ENCODE measurements at places on chromosomes 11 and 22.

DNA sequence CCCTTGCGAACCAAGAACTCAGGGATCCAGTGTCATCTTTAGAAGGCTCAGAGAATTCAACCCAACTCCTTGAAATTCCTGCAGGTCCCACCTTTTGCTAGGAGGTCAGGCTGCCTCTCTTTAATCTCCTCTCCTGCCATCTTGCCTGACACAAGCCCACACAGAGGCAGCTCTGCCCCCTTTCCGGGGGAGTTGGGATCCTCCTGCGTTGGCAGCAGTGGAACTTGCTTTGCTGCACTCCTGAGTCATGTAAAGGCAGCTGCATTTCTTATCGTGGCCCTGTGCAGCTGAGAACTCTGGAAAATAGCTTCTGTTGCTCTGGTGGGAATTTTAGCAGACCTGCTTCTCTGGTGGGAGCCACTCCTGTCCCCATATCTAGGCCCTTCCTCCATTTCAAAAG is 142.3 kb upstream of the TBCEL start:
- DNase-seq = no peak

DNA sequence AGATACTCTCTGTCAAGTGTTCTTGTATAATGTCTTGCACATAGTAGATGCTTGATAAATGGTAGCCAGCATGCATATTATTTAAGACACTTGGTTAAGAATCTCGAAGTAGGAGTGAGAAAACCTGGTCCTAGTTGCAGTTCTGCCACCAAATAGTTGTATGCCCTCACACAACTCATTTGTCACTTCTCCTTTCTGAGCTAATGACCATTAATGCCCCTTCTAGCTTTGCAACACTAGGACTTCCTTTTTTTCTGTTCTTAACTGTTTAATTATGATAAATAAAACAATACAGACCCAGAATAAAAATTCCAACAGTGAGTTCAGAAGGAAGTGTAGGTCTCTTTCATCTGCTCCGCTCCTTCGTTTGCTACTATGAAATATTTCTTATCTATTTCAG is 453.6 kb downstream of the TMEM135 start:
- DNase-seq = no peak

DNA sequence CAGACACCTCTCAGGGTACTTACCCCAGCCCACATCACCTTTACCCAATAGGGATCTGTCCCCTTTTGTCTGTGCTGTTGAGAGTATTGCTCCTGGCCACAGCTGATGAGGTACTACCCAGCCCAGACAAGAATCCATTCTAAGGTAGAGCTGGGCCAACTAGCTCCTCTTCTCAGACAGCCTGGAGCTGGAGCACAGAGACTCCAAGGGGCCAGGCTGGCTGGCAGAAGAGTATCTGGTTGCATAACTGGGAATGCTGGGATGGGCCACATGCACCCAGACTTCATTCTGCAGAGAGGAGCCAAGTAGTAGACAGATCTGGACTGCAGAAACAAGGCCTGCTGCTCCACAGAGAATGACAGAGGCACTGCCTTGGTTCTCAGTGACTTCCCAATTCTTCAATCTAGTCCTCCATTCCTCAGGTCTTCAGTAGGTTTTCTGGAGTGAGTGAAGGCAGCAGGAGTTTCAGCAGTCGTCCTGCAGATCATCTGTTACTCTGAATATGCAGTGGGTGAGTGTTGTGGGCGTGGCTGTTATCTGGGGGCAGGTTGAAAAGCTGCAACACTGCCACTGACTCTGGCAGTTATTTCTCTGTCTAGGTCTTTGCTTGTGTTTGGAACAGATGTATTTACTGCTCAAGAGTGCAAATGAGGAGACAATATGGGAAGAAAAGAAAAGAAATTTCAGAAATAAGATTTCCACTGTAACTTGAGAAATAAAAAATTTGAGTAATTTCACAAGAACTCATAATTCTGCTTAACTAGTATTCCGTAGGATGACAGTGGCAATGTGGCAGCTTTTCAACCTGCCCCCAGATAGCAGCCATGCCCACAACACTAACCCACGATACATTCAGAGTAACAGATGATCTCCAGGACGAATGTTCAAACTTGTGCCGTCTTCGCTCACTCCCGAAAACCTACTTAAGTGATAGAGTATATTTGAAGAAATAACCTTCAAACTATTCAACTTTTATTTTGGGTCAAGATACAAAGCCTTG is 34.9 kb downstream of the MAPK1 start:
- DNase-seq = no peak

GRCh38 chr11:64788321-64789215 is 10.2 kb upstream of the SF1 start:
- no peak for DNase-seq

DNA sequence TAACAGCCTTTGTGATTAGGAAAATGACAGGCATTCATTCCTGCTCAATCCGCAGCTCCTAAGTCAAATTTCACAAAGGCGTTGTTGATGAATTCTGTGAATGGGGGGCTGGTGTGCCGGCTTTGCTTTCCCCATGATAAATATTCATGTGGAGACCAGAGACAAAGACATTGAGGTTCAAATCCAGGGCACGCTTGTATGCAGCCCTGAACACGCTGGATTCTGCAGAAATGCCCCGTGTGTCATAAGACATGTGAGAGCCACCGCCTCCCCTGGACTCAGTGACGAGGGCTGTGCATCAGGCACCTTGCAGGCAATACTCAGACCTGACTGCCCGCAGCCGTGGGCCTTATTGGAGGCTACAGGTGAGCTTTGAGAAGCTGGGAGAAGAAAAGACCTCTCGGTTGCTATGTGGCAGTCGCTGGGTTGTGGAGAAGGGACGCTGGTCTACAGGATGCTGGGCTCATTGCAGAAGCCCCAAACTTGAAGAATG is 906.2 kb downstream of the BRD1 start:
- DNase-seq = no peak

DNA sequence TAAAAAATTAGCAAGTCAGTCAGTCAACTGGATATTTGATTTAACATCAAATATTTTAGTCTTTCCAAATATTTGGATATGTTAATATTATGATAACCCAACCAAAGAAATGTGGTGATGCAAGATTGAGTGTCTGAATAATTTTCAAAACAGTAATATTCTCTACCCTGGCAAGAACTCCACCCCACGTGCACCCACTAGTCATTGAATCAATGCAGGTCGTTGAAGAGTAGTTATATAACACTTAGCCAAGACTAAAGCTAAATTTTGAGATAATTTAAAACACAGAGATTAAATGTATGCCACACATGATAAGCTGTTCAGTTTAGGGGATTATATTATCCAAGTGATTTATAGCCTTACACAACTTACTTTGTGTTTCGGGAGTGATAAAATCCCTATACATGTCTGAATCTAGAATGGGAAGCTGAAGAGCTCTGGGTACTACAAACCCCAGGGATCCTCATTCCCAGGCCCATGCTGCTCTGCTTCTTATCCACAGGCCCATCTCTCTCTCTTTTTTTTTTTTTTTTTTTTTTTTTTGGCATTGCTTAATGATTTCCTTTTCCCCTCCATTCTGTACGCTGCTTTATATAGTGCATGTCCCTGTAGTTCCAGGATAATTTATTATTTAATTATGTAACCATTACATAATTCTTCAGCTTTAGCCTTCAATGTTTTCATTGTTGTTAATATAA is 392.9 kb downstream of the NTM start:
- DNase-seq = no peak

DNA sequence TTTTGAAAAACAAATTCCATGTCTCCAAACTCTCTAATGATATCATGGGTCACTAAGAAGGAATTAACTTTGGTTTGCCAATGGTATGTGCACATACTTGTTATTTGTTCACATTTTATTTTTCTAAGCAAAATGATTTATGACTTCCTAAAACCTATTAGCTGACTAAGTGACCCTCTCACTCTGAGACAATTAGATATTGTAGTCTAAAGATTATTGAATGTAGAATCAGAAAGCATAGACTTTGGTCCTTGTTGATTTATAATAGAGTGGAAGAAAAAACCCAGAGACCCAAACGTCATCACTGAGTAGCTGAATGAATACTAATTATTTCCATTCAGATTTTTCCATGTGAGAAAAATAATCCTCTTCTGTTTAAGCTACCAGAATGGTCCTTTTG is 243.5 kb upstream of the ANO3 start:
- no peak for DNase-seq

DNA sequence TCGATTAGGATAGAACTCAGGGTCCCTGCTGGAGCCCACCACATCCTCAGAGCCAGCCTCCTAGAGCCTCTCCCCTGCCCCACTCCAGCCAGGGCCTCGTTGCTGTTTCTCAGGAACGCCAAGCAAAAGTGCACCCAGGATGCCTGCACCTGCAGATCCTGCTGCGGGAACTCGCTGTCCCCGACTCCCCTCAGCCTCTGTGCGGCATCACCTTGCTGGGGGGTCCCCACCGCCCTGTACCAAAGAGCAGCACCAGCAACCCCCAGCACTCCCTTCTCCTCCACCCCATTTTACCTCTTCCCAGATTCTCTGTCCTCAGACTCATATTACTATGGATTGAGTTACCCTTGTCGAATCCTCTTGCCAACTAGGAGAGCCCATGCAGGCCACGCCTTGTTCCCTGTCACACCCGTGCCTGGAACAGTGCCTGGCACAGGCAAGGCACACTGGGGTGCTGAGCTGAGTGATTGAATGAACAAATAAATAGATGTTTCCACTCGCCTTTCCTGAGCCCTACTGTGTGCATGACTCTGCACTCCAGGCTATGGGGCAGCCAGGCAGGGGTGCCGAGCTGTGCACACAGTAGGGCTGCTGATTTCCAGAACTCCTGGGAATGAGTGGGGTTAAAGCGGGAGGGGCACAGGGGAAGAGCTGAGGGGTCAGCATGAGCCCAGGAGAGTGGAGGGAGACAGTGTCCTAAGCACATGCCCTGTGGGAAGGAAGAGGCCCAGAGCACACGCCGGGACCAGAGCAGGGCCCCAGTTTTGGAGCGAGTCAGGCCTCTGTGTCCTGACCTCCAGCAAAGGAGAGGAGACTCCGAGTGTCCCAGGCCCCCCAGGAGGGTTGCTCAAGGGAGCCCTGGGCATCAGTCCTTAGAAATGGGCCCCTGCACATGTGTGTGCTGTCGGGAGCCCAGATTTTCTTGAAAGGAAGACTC is 44.3 kb downstream of the LINC01488 start:
- no peak for DNase-seq

GRCh38 chr11:6576471-6577373 is 26.7 kb downstream of the RRP8 start:
- no peak for DNase-seq

GRCh38 chr22:48065892-48066291 is 1303.4 kb downstream of the TBC1D22A start:
- DNase-seq = no peak

DNA sequence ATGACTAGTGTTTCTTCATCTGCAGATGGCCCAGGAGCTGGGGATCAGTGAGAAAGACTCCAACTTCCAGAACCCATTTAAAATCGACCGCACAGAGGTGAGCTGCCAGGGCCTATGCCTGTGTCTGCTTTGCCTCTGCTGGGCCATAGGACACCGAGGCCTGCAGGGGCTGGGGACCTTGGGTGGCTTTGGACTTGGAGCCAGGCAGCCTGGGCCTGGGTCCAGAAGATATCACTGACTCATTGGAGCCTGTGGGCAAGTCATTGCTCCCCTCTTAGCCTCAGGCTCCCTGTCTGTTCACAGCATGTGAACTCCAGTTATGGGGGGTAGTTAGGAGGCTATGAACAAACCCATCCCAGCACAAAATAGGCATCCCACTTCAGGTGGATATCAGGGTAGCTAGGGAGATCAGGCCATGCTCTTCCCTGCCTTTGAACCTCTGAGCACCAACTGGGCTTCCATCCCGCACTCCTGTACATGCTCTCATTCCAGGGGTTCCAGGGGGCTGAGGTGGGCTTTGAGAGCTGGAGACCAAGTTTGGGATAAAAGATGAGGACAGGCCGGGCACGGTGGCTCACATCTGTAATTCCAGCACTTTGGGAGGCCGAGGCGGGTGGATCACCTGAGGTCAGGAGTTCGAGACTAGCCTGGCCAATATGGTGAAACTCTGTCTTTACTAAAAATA is 13.4 kb downstream of the CCDC134 start:
- no peak for DNase-seq

GRCh38 chr11:15093432-15093831 is 20.0 kb downstream of the CALCB start:
- DNase-seq = no peak

- no peak for DNase-seq
Measured at GRCh38 chr11:28962502-28962901, 854.3 kb downstream of the METTL15 start.

- DNase-seq = no peak
Measured at GRCh38 chr11:111264646-111265045, 19.1 kb downstream of the POU2AF2 start.

DNA sequence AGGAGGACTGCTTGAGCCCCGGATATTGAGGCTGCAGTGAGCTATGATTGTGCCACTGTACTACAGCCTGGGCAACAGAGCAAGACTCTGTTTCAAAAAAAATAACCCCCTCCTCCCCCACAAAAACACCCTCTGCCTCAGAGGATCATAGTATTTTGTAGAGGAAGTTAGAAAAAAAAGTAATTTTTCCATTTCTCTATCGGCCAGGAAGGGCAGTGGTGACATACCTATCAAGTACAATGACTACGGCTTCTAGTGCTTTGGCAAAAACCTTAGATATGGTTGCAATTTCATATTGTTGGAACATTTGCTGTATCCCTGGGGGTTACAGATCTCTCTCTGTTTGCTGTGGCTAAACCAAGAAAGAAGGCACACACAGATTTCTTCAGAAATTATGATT is 28.9 kb downstream of the C2CD3 start:
- no peak for DNase-seq

- DNase-seq = no peak
Measured at GRCh38 chr11:62613291-62613778, 278 bp downstream of the ROM1 start.

DNA sequence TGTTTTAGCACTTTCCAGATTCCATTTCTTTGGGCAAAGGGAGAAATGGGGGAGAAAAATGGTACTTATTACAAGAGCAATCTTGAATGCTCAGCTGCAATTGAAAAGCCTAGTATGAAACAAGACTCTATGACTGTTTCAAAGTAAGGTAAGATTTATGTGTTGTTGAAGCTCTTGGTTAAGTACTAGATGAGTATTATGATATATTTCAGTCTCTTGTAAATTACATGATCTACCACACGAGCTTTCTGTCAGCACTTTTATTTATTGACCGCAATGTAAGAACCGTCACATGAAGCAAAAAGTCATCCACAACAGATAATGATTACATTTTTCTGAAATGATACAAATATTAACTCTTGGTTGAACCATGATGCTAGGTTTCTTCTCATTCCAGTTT is 906.7 kb upstream of the CHORDC1 start:
- DNase-seq = no peak

- DNase-seq = no peak
Measured at GRCh38 chr11:36274414-36274813, 14.8 kb downstream of the COMMD9 start.

- no peak for DNase-seq
Measured at GRCh38 chr11:22444076-22444475, 105.9 kb downstream of the SLC17A6 start.

GRCh38 chr11:69468911-69469885 is 12.3 kb upstream of the LINC01488 start:
- DNase-seq = no peak

GRCh38 chr11:71987521-71987920 is 11.2 kb upstream of the IL18BP start:
- DNase-seq = no peak

GRCh38 chr11:126963603-126964363 is 36.8 kb downstream of the KIRREL3 start:
- no peak for DNase-seq

GRCh38 chr11:15865212-15865987 is 490.9 kb downstream of the SOX6 start:
- DNase-seq = no peak

All from stimulated activated CD4-positive, alpha-beta T cell treated with anti-CD3 and anti-CD28 coated beads, Interleukin-1b, Interleukin-23, amount 100 ng/mL, for 1 hour (primary cell).